ENCODE measurements at places on chromosomes 2 and 18.

DNA sequence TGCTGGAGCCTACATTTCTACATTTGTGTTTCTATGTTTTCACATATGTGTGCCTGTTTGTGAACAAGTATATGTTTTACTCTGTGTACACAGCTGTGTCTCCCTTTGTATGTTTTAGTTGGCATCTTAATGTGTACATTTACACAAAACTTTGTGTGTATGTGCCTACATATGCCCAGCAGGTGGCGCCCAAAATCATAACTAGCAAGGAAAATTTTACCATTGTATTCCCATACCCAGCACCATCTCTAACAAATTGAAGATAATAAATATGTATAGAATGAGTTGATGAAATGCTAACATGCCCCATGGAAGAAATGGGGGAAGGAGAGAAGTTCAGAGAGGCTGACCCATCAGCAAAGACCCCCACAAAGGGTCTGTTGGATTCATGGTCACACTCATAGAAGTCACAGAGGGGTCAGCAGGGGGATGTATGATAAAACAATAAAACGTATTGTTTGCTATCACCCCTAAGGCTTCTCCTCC lies 48.1 kb downstream of the PKDCC start:
- H3K4me3 ChIP-seq, result no peak overlapping the region
- H3K4me1 ChIP-seq, result no peaks in the 10 kb centered on the region
- peaks cover 34% of the 10 kb centered on the region for H3K27me3 ChIP-seq
- peak; percentile 76 for DNase-seq
- H3K27ac ChIP-seq, result no peak overlapping the region

GRCh38 chr18:43869451-43870008 lies 592.2 kb upstream of the SYT4 start:
- peaks cover 9% of the 10 kb centered on the region for H3K4me1 ChIP-seq
- H3K27me3 ChIP-seq, result no peaks in the 10 kb centered on the region
- peak; percentile 58 for DNase-seq
- H3K36me3 ChIP-seq, result no peaks in the 10 kb centered on the region

DNA sequence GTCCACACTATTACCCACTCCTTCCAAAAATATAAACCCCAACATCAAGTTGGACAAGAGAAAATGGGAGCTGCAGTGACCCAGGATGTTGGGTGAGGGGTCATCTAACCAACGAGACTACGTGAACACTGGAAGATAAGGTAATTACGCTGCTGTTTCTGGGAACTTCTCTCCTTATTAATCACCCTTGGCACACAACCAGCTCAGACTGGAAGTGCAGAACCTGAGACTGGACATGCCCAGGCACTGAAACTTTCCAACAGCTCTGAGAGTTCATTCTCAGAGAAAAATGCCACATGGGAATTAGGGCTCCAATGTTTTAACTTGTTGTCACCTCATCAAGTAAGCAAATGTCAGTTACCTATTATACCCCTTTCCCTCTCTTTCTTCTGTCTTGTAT lies 135.3 kb downstream of the CCDC148 start:
- no peak overlapping the region for H3K4me3 ChIP-seq
- peak overlapping the region; percentile 82 for H3K27ac ChIP-seq
- H3K27me3 ChIP-seq, result no peaks in the 10 kb centered on the region
- DNase-seq, result peak; percentile 88
- no peaks in the 10 kb centered on the region for H3K36me3 ChIP-seq

GRCh38 chr18:47595831-47596501 lies 334.5 kb downstream of the SMAD2 start:
- H3K27me3 ChIP-seq, result peaks cover 46% of the 10 kb centered on the region
- no peaks in the 10 kb centered on the region for H3K4me1 ChIP-seq
- H3K27ac ChIP-seq, result no peak overlapping the region
- H3K4me3 ChIP-seq, result no peak overlapping the region

- H3K27me3 ChIP-seq, result no peaks in the 10 kb centered on the region
- H3K4me3 ChIP-seq, result no peak overlapping the region
- DNase-seq, result peak; percentile 30
- peak overlapping the region; percentile 42 for H3K27ac ChIP-seq
Measured at GRCh38 chr2:240581811-240582210, 4.7 kb upstream of the CAPN10 start.

DNA sequence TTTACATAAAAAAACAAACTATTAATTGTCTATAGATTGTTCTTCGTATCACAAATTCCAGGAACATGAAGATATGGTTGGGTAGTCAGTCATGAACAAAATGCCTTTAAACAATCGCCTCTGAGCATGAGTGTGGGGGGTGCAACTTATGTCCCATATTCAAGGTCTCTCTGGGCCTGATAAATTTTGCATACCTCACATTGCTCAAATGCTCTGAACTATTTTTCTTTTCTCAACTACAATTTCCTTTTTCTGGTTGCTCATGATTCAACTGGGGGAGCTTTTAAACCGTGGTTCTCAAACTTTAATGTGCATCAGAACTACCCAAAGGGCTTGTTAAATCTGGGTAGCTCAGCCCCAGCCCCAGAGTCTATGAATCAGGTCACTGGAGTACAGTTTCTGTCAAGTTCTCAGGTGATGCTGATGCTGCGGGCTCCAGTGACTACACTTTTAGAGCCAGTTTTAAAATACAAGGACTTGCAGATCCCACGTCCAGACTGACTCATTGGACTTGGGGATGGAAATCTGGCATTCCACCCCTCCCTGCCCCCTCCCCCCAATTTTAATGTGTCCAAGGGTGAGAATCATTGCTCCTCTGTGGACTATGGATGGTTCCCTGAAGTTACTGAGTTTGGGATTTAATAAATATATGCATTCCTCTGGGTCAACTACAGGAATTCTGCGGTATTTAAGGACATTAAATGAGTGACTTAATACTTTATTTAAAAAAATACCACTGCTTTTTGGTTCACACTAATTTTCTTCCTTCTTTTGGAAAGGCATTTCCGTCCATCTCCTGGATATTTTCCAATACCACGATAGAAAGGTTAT lies 1.5 kb upstream of the GPD2 start:
- DNase-seq, result no peak
- H3K4me3 ChIP-seq, result peak overlapping the region; percentile 88
- H3K27ac ChIP-seq, result peak overlapping the region; percentile 77
- H3K36me3 ChIP-seq, result no peaks in the 10 kb centered on the region
- peaks cover 34% of the 10 kb centered on the region for H3K4me1 ChIP-seq
- no peaks in the 10 kb centered on the region for H3K27me3 ChIP-seq
